ENCODE measurements at places on chromosomes 13 and 19.

- DNase-seq: no peak
Observed at GRCh38 chr13:112213467-112214255, 146.7 kb downstream of the SOX1 start.

GRCh38 chr19:18698321-18699167, 15.1 kb downstream of the CRTC1 start:
- no peak for DNase-seq

- DNase-seq: peak; percentile 31
Observed at GRCh38 chr19:16417660-16418596, 53.8 kb downstream of the EPS15L1 start.

GRCh38 chr13:23730251-23730650, 158.9 kb downstream of the MIPEP start:
- DNase-seq: no peak

DNA sequence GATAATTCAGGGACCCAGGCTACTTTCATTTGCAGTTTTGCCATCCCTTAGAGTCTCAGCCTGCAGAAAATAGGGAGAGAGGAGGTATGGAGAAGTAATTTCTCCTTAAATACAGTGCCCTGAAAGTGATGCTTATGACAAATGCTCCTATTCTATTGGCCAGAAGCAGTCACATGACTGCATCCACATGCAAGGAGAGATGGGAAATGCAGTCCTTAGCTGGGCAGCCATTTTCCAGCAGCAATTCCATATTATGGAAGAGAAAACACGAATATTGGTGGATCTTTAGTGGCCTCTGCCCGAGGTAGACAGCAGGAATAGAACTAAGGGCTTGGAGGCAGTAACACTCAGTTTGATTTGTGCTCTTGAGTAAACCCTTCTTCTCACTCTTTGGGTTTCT, 39.4 kb downstream of the VAV1 start:
- DNase-seq: peak; percentile 75

DNA sequence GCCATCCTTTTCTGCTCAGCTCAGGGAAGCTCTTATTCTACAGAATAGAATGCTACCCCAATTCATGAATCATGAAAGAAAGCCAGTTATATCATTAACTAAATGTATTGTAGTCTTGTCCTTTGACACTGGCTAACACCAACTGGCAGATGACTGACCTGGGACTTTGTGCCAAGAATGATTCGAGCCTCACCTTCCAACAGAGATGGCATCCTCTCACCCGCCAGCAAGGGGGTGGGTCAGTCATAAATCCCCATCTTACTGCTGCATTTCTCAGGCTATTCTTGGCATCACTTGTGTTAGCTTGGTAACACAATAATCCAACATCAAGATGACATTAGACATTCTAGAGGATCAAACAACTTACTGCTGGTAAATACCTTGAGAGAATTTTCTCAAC, 1239.8 kb upstream of the MIR17HG start:
- no peak for DNase-seq

DNA sequence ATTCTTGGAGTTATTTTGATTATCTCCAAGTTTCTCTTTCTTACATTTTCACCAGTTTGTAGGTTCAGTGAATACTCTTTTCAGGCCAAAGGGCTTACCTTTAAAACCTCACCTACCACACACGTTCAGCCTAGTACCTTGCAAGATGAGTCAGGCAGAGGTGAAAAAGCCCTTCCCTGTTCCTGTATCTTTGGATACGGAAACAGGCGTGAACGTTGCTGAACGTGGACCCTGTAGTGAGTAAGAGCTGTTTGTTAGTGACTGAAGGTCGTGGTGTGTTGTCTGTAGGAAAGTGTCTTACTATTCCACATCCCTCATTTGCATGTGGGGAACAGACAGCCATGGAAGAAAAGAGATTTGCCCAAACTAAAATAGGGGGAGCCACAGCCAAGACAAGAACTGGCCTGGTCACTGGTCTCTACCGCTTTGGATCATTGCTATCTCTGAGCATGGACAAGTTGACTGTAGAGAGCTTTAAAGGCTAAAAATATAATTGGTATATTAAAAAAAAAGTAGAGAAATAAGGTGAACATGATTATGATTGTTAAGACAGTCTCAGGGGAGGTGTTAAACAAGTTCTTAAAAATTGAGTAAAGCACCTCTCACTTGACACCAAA, 3.5 kb downstream of the CEBPG start:
- DNase-seq: no peak

DNA sequence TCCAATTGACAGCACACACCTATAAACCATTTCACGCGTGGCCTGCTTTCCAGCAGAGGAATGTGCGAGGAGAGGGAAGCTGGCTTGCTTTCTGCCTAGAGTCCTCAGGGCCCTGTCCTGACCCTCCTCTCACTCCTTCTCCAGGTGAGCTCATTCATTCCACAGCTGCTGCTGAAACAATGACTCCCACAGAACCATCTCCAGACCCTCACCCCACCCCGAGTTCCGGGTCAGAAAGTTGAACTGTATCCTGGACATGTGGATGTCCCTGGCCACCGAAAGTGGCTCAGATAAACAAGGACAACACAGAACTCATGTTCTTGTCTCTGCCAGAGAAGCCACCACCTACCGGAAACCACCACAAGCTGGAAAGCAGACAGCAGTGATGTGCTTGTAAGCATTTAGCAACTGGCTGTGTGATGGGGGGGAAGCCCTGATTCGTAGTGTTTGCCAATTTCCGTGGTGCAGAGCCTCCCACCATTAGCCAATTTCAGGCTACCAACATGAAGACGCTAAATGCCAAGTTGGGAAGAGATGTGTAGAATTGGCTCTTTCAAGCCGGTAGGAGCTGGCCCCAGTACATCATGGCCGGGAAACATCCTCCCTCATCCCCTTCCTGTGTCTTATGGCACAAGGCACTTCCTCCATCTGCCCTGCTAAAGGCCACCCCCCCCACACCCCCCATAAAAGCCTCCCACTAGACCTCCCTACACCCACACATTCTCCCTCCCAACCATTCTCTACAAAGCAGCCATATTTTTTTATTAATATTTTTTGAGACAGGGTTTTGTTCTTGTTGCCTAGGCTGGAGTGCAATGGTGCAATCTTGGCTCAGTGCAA, 5.0 kb downstream of the SYCE2 start:
- DNase-seq: no peak

GRCh38 chr13:21747456-21747855, 76.6 kb downstream of the FGF9 start:
- no peak for DNase-seq

DNA sequence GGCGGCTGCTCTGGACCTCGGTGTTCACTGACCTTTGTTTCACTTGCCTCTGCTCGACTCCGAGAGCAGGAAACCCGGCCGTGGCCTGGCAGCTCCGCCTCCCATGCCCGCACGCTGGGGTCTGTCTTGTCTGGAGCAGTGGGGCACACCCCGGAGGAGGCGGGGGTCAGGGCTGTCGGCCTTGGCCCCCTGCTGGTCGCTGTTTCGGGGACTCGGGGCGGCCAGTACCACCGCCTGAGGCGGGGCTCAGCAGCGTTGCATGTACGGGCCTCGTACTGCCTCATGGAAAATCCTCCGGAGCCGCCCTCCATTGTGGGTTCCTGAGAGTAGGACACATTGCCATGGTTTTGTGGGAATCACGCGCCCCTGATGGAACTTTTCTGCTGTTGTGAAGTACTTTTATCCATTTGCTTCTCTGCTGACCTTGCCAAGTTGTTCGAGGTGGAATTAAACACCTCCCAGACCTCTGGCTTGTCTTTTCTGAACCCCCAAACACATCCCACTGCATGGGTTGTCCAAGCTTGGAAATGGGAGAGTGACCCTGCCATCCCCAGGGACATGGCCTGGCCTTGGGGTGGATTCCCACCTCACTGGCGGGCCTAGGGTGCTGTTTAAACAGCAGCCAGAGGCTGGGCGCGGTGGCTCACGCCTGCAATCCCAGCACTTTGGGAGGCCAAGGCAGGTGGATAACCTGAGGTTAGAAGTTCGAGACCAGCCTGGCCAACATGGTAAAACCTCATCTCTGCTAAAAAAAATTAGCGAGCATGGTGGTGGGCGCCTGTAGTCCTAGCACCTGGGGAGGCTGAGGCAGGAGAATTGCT, 5.5 kb upstream of the NDUFS7 start:
- DNase-seq: no peak

GRCh38 chr19:45822716-45823115, 7.6 kb upstream of the RSPH6A start:
- DNase-seq: no peak

- DNase-seq: no peak
Observed at GRCh38 chr13:57314897-57315520, 148.0 kb downstream of the PRR20E start.

DNA sequence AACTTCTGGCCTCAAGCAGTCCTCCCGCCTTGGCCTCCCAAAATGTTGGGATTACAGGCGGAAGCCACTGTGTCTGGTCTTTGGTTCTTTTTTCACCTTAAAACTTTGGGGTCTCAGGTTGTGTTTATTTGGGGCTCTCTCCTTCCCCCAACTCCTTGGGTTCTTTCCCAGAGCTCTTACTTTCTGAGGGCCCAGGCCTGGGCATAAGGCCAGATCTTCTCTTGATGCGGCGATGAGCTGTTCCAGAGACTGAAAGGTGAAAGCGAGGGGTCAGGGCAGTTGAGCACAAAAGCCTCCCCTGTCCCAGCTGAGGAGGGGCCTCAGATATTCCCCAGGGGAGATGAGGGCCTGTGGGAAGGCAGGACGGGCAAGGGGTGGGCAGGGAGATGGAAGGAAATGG, 7.1 kb downstream of the POLR1G start:
- peak; percentile 60 for DNase-seq

- no peak for DNase-seq
Observed at GRCh38 chr19:38234615-38235014, 10.6 kb upstream of the DPF1 start.

DNA sequence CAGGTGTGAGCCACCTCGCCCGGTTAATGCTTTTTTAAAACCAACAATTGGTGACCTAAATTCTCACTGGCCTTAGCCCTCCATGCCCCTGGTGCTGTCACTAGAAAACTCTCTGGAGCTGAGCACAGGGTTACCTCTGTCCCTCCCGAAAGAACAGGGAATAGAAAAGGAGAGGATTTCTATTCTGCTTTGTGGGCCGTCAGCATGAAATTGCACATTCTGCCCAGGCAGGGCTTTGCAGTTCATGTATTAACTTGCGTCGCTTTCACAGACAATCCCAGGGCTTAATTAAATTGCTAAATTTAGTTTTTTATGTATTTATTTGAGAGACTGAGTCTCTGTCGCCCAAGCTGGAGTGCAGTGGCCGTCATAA, 583 bp upstream of the ZNF480 start:
- no peak for DNase-seq

- no peak for DNase-seq
Observed at GRCh38 chr19:45363861-45364459, 6.4 kb downstream of the ERCC2 start.

GRCh38 chr19:3572855-3573161, at the start of gene HMG20B:
Gene HMG20B, plus strand, starts transcription at chr19:3572944. Its CDS starts 366 bp downstream, at chr19:3573310.
- DNase-seq: no peak

DNA sequence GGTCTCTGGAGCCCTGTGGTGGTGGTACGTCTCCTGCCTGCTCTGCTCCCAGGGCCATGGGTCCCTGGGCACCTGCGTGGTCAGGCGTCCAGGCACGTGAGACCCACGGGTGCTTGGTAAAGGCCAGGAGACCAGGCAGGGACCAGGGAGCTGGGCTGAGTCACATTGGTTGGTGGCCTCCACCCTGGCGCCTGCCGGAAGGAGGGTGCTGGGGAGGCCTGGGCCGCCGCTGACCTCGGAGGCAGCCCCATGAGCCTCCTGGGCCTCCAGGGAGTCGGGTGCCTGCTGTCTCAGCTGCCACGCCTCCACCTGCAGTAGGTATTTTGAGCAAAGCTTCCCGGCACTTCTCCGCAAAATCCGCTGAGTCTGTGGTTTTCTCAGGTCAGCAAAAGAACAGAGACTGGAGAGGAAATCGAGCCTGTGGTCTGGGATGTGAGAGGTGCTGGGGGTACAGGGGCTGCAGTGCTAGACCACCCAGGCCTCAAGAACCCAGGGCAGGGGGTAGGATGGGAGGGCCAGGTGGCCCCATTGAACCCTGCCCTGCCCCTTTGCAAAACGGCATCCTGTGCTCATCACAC, 3.6 kb upstream of the PLK5 start:
- DNase-seq: no peak

DNA sequence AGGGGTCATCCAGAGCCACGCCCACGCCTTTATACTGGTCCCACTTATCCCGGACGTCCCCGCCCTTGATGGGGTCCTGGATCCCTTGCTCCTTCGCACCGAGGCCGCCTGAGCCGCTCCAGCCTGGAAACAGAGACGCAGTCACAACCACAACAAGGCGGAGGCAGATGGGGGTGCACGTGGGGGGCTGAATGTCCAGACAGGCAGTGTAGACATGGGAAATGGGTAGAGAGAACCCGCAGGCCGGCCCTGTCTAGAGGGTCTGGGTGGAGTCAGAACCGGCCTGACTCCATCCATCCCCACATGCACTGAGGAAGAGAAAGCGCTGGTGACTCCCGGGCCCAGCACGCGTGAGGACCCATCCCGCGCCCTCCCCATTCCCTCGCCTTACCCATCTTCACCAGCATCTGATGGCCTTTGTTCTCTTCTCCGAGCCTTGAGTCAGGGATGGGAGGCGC, 23.0 kb downstream of the CHERP start:
- no peak for DNase-seq

GRCh38 chr13:60837806-60838205, 440.8 kb downstream of the TDRD3 start:
- DNase-seq: no peak

DNA sequence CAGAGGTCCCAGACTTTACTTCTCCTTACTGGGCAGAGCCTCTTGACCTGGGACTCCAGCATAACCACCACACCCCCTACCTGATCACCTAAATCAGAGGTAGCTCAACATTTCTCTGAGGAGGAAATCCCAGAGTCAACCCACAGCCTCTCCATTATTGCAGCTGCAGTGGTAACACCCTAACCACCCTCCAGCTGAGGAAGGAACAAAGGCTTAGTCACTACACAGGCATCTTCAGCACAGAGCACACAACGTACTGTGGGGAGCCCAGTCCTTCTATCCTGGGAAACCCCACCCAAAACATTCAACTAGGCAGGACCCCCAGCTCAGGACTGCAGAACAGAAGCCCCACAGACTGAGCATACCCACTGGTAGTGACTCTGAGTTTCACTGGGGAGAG, 824.7 kb upstream of the SLITRK5 start:
- peak; percentile 2 for DNase-seq

GRCh38 chr13:40609972-40610726, 56.3 kb downstream of the FOXO1 start:
- DNase-seq: no peak

DNA sequence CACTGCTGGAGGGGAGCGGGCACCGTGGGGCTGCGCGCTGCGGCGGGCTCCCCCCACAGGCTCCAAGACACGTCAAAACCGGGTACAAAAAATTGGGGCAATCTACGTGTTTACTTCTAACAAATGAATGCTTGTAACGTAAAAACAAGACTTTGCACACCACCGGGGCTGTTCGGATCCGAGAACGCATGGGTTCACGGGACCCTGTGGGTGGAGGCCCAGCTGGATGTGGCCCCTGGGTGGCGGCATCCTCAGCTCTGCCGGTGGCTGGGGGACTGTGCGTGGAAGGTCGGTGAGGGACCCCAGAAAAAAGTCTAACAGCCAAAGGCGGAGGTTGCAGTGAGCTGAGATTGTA, 10.3 kb upstream of the SLC7A10 start:
- DNase-seq: no peak

GRCh38 chr19:7762719-7763293, at the start of gene CLEC4M:
Gene CLEC4M, plus strand, starts transcription at chr19:7763243. Its CDS starts 24 bp downstream, at chr19:7763267.
- no peak for DNase-seq

Measured in M059J (cell line).